RWPE1 (cell line): ENCODE measurements at places on chromosomes 2 and 18.
A peak's percentile ranks its signal among the peaks of the same experiment; 100 is the strongest.

DNA sequence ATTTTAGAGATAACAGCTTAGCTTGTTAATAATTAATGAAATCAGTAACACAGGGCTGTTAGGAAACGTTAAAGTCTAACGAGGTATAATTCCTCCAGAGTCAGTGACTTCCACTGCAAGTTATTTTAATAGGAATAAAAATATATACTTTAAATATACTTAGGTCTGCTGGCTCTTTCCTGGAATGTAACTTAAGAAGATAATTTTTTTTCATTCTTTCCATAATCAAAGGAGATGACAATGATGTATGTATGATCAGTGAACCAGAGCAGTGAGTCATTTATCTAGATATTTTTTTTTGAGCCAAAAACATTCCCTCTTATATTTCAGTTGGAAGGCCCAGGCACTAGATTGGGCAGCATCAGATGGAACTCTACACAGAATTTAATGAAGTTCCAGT lies 104.2 kb upstream of the LYPD1 start:
- no peak for DNase-seq

DNA sequence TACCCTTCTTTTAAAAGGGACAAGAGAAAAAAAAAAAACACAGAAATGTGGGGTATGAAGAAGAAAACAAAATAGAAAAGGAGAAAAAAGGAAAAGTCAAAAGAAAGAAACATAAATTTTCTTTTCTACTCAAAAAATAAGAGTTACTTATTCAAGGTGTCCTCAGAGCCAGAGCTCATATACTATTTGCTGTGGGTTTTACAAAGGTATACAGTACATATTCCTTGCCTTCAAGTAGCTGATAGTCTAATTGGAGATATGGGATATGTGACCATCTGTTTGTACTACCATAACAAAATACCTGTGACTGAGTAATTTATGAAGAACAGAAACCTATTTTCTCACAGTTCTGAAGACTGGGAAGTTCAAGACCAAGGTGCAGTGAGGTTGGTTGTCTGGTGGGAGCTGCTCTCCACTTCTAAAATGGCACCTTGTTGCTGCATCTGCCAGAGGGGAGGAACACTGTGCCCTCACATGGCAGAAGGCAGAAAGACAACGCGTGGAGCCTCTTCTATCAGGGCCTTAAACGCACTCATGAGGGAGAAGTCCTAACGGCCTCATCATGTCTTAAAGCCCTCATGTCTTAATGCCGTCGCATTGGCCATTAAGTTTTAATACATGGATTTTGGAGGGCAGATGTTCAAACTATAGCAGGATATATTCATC lies 33.9 kb downstream of the NBAS start:
- DNase-seq: no peak

GRCh38 chr2:239154971-239155805 lies 245.6 kb downstream of the HDAC4 start:
- no peak for DNase-seq

DNA sequence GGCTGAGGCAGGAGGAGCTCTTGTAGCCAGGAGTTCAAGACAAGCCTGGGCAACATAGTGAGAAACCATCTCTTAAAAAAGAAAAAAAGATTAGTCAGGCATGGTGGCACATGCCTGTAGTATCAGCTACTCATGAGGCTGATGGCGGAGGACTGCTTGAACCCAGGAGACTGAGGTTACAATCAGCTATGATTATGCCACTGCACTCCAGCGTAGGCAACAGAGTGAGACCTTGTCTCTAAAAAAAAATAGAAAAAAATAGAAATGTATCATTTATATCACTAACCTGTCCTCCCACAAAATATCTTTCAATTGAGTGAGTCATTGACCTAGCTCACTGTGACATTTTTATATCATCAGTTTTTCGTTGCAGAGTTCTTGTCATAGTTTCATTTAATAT lies 152.5 kb downstream of the DTNA start:
- DNase-seq: no peak

DNA sequence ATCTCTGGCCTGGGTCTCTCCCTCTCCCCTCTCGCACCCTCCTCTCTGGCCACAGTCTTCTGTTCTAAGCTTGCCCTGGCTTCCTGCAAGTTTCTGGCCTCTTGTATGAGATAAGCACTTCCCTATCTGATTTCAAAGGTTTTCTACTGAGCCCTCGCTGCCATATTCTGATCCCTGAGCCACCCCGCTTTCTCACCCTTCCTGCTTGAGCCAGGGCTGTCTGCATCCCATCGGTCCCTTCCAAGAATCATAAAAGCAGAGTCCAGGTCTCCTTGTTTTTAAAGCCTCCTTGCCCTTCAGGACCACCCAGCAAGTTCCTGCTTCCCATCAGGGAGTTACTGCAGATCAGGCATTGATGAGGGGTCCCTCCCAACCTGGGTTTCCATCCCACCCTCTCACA lies 110.2 kb downstream of the PRKCE start:
- no peak for DNase-seq

GRCh38 chr2:66573416-66573815 lies 138.5 kb downstream of the MEIS1 start:
- no peak for DNase-seq

- DNase-seq: no peak
Observed at GRCh38 chr2:65626831-65627230, 194.4 kb upstream of the SPRED2 start.

- no peak for DNase-seq
Observed at GRCh38 chr18:13338318-13338717, 119.8 kb downstream of the LDLRAD4 start.

DNA sequence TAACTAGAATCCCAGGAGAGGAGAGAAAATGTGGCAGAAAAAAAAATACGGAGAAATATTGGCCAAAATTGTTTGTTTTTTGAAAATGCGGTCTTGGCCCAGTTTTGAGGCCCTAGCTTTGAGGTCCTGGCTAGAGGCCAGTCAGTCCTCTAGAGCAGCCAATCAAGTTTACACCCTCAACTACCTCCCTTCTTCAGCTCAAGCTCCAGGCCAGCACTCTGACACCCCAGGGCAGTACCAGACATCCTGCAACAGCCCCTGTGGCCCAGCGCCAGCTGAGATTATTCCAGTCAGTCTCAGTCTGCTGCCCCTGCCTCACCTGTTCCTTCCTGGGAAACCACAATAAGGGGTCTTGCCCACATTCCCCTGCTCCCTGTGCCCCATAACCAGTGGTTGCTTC lies 107.7 kb downstream of the UGGT1 start:
- no peak for DNase-seq

DNA sequence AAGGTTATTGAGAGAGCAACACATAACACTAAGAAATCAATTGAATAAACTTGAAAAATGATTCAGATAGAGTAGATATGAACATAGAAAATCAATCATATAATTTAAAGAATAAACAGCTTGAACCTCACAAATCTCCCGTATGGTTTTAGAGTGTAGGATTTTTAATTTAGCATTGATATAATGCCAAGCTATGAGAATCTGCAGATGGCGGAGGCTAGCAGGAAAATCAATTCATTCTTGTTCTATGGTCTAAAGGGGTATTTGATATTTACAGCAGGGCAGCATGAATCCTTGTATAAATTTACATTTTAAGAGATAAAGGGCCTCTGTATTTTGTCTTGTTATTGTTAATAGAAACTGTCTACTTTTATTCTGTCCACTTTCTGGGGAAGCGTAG lies 797.0 kb downstream of the GALR1 start:
- DNase-seq: no peak

GRCh38 chr2:149160701-149161217 lies 122.3 kb downstream of the LYPD6B start:
- no peak for DNase-seq

DNA sequence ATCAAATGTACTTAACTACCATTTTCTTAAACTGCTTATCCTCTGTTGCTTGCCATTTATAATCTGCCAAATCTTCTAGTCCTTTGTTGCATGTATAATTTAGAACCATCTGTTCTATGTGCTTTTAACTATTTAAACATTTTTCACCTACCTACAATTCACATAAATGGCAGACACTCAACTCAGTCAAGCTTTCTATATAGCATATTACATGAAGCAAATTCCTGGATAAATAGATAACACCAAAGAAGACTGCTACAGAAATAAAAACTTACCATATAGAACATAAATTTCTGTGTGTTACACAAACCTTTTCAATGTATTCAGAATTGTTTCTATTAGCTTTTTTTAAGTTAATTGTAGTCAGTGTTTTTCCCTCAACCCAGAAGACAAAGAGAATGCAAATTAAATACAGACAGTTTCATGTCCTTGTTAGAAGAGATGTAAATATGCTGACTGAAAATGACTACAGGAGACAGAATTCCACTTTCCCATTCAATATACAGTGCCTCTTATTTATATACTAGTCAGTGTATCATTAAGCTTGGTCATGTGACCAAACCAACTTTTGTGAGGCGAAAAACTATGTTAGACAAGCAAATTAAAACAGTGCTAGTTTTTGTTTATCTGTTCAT lies 2.6 kb downstream of the BAZ2B start:
- DNase-seq: no peak

DNA sequence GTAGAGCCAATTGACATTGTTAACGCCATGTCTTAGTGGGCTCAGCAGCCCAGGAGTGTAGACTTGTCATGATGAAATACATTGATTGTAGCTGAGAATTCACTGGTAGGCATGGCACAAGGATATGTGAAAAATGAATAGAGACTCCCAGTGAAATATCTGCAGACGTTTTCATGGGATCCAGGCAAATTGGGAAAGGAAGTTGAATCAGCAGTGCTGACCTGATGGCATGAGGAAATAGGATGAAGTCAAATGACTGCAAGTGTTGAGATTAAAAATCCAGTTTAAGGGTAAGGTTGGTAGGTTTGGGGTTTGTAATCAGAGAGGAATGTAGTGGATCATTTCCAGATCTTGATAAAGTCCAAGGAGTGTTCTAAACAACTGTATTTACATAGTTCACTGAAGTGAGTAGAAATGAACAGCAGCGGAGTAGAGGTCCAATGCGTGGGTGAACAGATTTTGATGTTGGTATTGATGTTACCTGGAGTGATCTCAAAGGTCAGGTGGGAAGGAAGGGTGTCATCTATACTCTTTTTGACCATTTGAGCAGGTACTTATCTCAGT lies 24.6 kb downstream of the INSIG2 start:
- peak; percentile 68 for DNase-seq
